ENCODE measurements at places on chromosomes 4 and X.

DNA sequence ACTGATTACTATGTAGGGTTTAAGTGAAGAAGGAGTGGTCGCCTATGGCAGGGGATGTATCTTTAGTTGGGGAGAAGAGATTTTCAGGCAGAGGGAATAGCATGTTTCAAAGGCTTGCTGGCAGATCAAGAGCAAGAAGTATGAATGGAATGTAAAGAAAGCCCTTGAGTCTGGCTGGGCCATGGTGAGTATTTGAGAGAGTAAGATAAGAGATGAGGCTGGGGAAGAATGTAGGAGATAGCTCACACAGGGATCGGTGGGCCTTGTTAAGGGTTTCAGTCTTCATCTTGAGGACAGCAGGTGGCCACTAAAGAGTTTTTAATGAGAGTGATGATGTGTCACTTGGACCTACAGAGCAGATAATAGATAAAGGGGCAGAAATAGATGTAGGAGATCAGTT is 319.1 kb upstream of the RPS6KA3 start:
- DNase-seq: no peak

- DNase-seq: no peak
Observed at GRCh38 chr4:24781999-24782745, 13.2 kb upstream of the SOD3 start.

DNA sequence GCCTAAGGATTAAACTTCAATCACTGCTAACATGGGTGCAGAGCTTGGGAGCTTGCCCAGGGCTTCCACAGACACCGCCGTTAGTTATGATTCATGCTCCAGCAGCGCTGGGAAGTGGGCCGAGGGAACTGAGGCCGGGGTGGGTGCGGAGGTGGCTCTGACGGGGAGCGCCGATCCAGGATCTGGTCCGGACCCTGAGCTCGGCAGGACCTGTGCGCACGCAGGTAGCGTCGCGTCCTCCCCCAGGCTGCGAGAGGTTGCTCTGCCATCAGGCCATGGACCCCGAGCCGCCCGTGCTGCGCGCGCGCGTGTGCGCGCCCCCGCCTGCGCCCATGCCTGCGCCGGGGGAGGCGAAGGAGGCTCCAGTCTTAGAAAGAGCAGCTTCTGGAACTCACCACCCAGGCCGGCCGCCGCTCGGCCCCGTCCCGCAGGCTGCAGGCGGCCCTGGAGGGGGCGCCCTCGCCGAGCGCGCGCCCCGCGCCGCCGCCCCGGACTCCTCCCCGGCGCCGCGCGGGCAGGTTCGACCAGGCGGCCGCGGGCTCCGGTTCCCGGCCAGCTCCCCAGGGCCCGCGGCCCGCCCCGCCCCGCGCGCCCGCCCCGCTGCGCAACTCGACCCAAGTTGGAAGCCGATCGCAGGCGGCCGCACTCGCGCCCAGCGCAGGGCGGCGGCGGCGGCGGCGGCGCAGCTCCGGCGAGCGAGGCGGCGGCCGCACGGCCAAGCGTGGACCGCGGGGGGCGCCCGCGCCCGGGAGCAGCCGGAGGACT is 732 bp upstream of the ADRA2C start:
- no peak for DNase-seq

GRCh38 chr4:131091896-131092295 is 1995.9 kb downstream of the C4orf33 start:
- DNase-seq: peak; percentile 75

DNA sequence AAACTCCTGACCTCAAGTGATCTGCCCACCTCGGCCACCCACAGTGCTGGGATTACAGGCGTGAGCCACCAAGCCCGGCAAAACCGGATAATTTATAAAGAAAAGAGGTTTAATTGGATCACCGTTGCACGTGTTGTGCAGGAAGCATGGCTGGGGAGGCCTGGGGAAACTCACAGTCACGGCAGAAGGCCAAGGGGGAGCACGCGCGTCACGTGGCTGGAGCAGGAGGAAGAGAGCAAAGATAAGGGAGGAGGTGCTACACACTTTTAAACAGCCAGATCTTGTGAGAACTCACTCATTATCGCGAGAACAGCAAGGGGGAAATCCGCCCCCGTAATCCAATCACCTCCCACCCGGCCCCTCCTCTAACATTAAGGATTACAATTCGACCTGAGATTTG is 177.9 kb upstream of the TENM3 start:
- DNase-seq: no peak

Measured in DMS53 (cell line).